ENCODE measurements at places on chromosomes 2 and 18.

DNA sequence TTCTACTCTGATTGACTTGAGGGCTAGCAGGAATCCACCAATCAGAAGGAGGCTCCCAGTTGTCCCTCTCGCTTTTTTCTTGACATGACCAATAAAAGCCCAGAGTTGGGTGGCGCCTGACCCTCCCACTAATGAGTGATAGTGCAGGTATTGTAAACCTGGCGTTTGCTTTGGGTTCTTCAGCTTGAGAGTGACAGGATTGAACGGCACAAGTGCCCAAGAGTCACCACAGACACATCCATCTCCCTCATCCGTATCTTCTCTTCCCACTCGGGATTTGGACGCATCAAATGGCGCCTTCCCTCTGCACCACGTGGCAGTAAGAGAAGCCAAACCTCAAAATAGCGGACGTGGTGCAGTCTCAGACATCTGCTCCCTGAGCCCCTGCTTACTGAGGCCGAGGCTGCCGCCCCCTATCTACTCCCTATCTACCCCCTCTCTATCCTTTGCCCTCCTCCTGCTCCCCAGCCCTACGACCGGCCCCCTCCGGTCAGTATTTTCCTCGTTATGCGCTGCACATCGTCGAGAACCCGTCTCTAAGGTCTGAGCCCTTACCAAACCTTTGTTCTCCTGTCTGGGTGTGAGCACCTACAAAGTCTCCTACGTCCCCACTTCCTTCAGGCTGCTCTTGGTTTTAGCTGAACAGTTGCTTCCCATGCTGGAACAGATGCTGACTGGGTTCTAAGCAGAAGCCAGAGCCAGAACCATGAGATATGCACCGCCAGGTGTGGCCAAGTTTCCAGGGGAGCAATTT is 881 bp upstream of the FAM161A start:
- DNase-seq = peak; percentile 76

DNA sequence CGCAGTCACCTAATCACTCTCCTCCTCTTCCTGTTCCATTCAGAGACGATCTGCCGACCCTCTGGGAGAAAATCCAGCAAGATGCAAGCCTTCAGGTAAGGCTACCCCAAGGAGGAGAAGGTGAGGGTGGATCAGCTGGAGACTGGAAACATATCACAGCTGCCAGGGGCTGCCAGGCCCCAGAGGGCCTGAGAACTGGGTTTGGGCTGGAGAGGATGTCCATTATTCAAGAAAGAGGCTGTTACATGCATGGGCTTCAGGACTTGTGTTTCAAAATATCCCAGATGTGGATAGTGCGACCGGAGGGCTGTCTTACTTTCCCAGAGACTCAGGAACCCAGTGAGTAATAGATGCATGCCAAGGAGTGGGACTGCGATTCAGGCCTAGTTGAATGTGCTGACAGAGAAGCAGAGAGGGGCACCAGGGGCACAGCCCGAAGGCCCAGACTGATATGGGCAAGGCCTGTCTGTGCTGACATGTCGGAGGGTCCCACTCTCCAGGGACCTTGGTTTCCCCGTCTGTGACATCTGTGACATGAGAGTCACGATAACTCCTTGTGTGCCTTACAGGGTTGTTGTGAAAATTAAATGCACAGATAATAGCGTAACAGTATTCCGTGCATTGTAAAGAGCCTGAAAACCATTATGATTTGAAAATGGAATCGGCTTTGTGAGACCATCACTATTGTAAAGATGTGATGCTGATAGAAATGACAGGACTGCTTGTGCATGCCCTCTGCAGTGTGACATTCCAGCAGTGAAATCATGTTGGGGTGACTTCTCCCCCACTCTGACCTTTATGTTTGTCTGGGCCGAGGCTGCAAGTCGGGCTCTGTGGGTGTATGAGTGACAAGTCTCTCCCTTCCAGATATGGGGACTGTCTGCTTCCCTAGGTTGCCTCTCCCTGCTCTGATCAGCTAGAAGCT is 510 bp downstream of the IL1RN start:
- DNase-seq = no peak

GRCh38 chr2:55052129-55053061 is 2.1 kb upstream of the RTN4 start:
- no peak for DNase-seq

DNA sequence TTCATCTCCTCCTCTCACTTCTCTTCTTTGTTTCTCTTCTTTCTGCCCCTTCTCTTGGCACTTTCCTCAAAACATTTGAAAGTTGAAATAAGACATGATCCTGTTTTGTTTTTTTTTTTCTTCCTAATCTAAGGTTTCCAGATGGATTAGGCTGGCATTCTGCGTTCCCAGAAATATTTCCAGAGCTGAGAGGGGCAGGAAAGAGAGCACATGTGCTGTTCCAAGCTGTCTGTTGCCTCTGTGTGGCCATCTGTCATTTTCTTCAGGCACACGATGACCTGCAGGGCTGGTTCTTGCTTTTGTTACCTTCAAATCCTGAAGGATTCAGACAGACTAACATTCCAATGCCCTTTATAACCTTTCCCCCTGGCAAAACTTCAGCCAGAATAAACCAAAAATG is 142.9 kb downstream of the RNF144A start:
- DNase-seq = no peak

- DNase-seq = no peak
Measured at GRCh38 chr2:218821605-218822211, 9.9 kb downstream of the PRKAG3 start.

- DNase-seq = no peak
Measured at GRCh38 chr2:161223139-161223732, 63.0 kb downstream of the TANK start.

DNA sequence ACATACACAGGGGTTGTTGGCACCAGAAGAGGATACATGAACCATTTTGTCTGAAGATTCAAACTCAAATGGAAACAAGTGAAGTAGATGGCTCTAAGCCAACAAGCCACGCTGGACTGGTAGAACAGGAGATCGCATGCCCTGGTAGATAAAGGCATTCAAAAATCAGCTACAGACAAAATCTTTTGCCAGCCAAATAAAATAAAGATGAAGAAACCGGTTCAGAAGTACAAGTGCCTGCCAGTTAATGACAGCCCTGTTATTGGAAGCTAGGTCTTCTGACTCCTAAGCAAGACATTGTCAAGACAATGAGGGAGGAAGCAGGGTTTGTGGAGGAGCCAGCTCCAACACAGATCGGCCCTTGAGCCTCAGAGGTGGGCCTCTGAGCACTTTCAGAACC is 52.3 kb downstream of the EHD3 start:
- DNase-seq = no peak

DNA sequence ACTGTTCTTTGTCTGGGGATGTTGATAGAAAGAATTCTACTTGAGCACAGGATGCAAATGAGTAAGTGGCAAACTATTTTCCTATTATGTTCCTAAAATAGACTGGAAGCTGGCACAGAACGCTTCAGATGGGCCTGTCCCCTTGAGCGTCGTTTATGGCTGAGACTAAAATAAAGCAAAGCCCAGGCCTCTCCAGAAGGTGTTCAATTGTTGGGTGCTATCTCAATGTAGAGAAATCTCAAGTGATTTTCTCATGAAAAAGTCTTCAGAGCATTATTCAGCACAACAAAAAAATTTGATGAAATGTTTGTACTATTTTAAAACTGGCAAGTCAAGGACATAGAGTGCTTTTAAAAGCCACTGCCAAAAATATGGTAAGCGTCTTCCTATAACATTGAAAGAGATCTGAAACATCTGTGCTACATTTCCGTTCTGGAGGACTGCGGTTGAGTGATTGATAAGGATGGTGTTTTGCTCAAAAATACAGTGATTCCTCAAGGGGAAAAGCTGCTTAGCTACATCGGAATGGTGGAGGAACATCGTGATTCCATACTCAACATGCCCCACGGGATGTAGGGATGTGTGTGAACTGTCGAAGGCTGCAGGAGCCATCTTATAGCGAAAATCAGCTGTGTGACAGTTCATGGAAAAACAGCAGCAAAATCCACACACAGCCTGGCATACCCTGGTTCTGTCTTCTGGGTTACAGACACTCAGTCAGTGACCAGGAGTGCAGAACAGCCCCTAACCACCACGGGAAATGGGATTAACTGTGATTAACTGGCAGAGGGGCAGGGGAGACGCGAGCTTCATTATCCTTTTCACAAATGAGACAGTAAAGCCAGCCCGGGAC is 10.4 kb upstream of the LRRFIP1 start:
- no peak for DNase-seq

GRCh38 chr2:238203973-238204683 is 633 bp upstream of the ILKAP start:
- DNase-seq = no peak

- DNase-seq = no peak
Measured at GRCh38 chr2:43293744-43294695, 67.6 kb upstream of the ZFP36L2 start.

DNA sequence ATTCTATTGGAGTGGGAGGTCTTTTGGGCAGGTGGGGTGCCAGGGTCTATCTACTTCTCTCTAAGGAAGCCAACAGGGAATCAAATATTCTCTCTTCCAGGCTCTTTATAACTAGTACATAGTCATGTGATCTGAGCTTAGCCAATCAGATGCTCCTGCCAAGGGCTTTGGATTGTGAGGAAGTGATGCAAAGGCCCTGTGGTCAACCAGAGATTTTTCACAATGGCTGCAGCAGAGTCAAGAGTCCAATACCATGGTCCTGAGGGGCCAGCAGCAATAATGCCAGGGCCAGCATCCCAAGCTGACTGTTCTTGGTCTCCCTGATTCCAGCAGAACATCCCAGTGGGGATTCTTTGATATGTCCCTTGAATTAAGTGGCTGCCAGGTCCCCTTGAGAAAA is 8.4 kb upstream of the C2orf72 start:
- DNase-seq = no peak

DNA sequence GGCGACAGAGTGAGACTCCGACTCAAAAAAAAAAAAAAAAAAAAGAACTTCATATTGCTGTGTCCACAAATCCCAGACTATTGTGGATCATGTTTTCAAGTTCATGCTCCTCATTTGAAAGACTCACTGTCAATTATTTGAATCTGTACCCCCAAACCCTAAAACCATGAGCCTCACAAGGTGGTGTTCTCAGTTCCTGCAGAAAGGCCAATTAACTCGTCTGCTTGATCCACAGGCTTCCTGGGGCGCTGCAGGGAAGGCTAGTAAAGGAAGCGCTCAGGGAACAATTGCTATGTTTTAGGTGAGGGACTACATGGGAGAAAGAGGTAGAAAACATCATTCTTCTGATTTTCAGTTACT is 396.8 kb upstream of the NETO1 start:
- no peak for DNase-seq

GRCh38 chr18:72700961-72701710 is 157.0 kb upstream of the CBLN2 start:
- no peak for DNase-seq

- DNase-seq = no peak
Measured at GRCh38 chr2:229947544-229947943, 25.2 kb downstream of the FBXO36 start.

DNA sequence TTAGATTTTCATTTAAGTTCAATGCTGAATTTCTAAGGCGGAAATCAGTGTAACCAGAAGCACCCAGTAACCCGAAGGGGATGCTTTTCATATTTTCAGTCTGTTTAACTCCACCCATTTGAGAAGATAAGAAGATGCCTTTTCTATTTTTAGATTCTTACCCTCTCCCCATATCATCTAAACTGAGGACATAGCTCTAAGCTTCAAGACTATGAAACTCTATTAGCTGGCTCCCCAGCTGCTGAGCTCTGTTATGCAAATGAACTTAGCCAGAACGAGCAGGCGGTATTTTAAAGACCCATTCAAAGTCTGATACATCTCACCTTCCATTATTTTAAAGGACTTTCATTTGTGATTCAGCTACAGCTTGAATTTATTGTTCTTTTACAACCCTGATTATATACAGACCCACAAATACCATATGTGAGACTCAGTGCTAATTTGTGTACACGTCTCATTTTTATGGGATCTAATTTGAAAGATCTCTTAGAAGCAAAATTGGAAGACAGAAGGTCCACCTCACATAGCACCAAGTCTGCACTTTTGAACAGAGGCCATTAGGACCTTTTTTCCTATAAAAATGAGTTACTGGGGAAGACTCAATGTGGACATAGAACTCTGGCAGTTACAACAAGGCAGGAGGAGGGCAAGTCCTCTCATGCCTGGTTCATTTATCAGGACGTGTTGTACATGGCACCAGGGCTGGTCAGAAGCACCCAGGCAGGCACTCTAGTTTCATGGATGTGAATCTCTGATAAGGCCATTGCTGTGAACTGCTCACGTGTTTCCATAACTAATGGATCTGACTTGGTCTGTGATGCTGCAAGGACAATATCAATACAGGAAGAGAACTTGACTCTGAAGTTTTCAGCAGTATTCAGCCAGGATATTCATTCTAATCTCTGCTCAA is 16.3 kb downstream of the CDC42EP3 start:
- no peak for DNase-seq

DNA sequence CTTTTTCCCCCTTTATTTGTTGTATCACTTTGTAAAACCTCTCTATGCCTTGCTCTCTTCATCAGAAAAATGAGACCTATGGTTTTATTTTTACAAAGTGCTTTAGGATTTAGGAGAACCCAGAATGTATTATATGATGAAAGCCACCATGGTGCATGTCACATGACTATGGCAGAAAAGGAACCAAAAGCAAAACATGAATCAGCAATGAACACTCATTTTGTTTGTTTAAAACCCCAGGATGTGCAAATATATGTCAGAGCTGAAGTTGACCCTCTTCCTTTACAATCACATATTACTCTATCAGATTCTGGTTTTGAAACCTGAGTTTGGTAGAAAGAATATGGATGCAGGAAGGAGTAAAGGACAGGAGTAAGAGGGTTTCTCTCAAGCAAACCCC is 70.0 kb downstream of the FIGN start:
- DNase-seq = no peak

DNA sequence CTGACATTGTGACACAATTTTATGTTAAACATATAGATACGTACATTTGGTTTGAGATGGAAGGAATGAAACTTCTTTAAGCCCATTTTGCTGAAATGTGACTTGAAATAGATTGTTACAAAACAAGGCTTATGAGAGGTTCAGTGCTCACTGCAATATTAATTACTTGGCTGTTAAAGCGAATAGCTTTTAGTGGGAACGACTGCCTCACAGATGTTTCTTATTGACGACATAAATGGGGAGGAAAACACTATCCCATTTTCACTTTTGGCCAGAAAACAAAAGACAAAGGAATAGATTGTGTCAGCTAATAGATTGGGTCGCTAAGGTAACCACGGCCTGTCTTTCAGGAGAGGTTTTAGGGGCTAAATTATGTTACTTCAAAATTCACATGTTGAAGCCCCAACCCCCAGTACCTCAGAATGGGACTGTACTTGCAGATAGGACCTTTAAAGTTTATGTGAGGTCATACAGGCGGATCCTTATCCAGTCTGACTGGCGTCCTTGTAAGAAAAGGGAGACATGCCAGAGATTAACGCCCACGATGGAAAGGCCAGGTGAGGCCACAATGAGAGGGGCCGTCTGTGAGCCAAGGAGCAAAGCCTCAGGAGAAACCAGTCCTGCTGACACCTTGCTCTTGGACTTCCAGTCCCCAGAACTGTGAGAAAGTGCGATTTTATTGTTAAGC is 10.8 kb downstream of the INPP1 start:
- DNase-seq = no peak

DNA sequence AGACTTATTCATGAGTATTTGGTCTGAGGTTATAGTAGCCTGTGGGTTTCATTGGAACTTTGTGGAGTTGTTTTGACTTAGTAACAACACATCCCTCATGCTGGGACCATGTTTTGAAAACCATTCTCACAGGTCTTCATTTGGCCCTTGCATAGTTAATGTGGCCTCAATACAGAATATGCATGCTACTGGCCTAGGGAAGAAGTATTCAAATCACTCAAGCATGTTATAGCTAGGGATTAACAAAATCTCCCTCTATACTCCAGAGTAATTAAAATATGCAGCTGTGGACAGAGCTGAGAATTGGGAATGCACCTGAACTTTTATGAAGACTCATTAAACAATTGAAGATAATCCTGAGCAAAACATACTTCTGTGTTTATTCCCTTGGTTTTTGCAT is 325.5 kb upstream of the CHAC2 start:
- no peak for DNase-seq
